ENCODE measurements at places on chromosomes 2 and 18.

- peak; percentile 21 for DNase-seq
Measured at GRCh38 chr18:39188278-39188677, 1622.7 kb upstream of the CELF4 start.

DNA sequence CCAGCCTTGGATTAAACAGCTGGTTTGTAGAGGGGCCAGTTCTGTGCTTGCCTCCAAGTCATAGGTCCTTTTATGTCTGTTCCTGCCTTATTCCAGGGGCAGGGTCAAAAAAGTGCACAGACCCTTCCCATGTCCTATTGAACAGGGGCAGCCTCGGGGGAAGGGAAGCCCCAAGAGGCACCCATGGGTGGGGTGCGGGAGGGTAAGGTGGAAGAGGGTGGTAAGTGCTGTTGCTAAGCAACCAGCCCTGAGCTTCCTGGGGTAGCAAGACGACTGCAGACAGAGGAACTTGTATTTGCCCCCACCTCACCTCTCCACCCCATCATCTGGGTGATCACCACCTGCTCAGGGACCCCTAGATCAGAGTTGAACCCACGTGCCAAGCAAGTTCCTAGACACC lies 7.7 kb downstream of the DNMT3A start:
- no peak for DNase-seq

GRCh38 chr2:226664661-226665060 lies 135.0 kb downstream of the IRS1 start:
- DNase-seq = no peak

DNA sequence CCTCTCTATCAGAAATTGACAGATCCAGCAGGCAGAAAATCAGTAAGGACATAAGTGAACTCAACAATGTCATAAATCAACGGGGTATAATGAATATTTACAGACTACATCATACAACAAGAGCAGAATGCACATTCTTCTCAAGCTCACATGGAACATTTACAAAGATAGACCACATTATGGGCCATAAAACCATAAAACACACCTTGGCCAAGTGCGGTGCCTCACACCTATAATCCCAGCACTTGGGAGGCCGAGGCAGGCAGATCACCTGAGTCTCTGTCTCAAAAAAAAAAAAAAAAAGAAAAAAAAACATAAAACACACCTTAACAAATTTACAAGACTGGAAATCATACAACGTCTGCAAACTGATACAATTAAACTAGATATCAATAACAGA lies 36.7 kb downstream of the FBXO15 start:
- no peak for DNase-seq
